ENCODE measurements at places on chromosomes 16 and 17.
A peak's percentile ranks its signal among the peaks of the same experiment; 100 is the strongest.

GRCh38 chr17:31562376-31562840 is 170.9 kb downstream of the RAB11FIP4 start:
- H3K27me3 ChIP-seq: no peaks in the 10 kb centered on the region
- peak overlapping the region; percentile 39 for H3K27ac ChIP-seq
- H3K4me1 ChIP-seq: peaks cover 48% of the 10 kb centered on the region
- no peak for DNase-seq
- no peak overlapping the region for H3K4me3 ChIP-seq

DNA sequence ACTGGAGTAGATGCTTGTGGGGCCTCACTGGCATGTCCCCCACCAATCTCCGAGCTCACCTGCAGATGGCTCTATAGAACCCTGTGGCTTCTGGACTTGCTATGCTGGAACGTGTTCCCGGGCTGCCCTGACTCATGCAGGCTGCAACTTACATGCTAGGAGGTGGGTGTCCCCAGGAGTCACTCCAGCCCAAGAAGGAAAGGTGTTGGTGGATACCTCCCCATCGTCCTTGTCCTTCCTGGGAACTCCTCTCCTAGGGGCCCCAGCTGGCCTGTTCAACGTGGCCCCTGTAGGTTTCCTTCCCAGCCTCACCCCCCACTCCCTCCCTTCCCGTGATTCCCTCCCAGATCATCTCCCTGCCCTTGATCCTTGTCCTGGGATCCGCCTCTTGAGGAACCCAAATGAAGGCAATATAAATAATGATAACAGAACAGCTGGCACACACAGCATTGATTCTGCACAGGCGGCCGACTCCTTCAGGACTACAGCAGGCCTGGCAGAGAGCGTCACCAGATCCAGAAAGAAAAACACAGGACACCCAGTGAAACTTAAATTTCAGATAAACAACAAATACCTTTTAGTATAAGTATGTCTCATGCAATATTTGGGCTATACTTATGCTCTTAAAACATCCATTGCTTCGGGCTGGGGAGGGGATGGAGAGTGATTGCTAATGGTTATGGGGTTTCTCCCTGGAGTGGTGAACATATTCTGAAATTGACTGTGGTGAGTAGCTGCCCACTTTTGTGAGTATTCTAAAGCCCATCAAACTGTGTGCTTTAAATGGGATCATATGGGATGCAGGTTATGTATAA is 221.1 kb upstream of the GSE1 start:
- no peaks in the 10 kb centered on the region for H3K4me1 ChIP-seq
- no peak for DNase-seq
- H3K36me3 ChIP-seq: no peaks in the 10 kb centered on the region

GRCh38 chr17:29956225-29956624 is 14.8 kb downstream of the EFCAB5 start:
- H3K27me3 ChIP-seq: no peaks in the 10 kb centered on the region
- no peak overlapping the region for H3K27ac ChIP-seq
- no peak for DNase-seq
- no peaks in the 10 kb centered on the region for H3K36me3 ChIP-seq
- H3K4me1 ChIP-seq: no peaks in the 10 kb centered on the region

DNA sequence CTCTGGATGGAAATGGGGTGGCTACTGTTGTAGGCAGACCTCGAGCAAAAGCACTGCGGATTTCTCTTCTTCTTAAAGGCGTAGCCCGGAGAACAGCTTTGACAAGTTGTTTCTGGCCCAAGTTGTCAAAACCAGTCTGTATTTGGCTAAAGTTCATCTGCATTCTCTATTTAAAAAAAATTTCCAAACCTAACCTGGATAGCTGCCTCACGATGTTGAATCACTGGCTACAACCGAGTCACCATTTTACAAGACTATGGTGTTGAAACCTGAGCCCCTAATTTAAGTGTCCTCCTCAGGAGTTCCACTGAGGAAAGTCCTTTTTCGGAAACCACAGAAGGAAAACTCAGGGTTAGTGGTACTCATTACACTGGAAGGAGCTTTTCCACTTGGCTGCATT is 1.5 kb downstream of the SLC16A6 start:
- no peaks in the 10 kb centered on the region for H3K27me3 ChIP-seq
- no peak overlapping the region for H3K27ac ChIP-seq
- no peak overlapping the region for H3K4me3 ChIP-seq
- no peak for DNase-seq
- no peaks in the 10 kb centered on the region for H3K36me3 ChIP-seq

DNA sequence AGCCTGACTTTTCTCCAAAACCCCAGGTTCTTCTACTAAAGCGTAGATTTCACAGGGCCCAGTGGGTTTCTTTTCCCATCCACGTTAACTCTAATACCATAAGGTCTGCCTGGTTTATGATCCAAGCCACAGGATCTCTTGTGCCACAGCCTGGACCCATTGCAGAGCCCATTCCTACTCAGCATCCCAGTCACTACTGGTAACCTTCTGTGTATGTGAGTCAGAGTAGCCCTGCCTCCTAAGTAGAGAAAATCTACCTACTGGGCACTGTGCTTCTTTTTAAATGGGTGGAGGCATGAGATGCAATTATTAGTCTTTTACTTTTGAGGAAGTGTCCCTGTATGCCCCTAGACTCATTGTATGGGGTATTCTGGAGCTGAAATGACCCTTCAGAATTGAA is 13.5 kb downstream of the CCL11 start:
- DNase-seq: no peak
- H3K27ac ChIP-seq: no peak overlapping the region
- H3K4me3 ChIP-seq: no peak overlapping the region
- no peaks in the 10 kb centered on the region for H3K27me3 ChIP-seq
- no peaks in the 10 kb centered on the region for H3K36me3 ChIP-seq

DNA sequence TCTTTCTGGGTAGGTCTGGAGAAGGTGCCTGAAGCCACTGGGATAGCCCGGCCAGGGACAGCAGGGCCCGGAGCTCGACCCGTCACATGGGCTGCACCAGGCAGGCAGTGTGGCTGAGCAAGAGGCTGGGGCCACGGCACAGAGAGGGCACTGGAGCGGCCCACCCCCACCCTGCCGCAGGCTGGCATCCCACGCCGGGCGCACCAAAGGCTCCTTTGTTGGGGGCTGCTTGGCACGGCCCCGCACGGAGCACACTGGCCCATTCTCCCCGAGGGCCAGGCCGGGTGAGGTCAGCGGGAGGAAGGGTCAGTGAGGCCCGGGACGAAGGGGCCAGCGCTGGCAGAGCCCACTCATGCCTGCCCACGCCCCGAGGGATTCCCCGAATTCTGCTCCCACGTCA is 36.5 kb upstream of the PVALEF start:
- H3K4me1 ChIP-seq: no peaks in the 10 kb centered on the region
- no peaks in the 10 kb centered on the region for H3K36me3 ChIP-seq
- no peak for DNase-seq
- H3K27me3 ChIP-seq: no peaks in the 10 kb centered on the region

DNA sequence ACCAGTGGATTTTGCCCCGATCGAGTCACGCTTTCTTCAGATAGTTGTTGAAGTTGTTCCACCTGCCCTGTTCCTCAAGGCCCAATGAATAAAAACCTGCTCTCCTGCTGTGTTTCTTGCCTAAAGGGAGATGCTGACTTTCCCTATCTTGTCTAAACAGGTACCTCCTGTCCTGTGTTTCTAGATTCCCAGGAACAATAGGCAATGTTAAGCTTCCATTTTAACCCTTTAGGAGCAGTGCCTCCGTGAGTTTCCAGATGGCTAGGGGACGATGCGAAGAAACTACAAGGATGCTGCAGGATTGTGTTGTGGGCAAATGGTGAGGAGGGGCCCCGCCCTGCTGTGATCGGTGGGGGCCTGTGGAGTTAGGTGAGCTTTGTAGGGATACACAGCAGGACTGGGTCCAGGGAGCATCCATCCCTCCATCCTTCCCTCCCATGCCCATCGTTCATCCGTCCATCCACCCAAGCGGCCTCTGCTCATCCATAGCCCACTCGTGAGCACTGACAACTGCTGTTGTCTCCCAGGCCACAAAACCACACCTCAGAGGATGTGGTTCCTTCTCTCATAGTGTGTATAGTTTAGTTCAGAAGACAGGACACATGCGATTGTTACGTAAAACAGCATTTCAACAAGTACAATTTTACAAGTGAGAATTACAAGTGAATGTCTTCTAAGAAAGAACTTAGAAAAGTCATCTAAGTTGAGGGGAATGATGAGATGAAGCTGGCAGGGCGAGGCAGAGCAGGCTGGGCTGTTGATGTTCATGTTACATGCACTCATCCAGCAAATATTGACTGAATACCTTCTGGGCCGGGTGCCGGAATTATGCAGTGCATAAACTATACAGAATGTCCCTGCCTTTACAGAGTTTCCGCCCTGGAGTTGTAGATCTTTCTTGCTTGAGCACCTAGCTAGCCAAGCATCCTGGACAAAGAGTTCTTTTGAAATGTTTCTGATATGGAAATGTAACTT is 5.2 kb downstream of the ARSG start:
- H3K27me3 ChIP-seq: no peaks in the 10 kb centered on the region
- no peaks in the 10 kb centered on the region for H3K4me1 ChIP-seq
- H3K27ac ChIP-seq: no peak overlapping the region
- DNase-seq: no peak
- no peaks in the 10 kb centered on the region for H3K36me3 ChIP-seq
- no peak overlapping the region for H3K4me3 ChIP-seq

GRCh38 chr17:1683459-1683858 is 1.2 kb downstream of the PRPF8 start:
- H3K4me3 ChIP-seq: peak overlapping the region; percentile 74
- no peak overlapping the region for H3K27ac ChIP-seq
- H3K27me3 ChIP-seq: no peaks in the 10 kb centered on the region
- DNase-seq: no peak
- H3K36me3 ChIP-seq: peaks cover 45% of the 10 kb centered on the region

GRCh38 chr16:57556941-57557541 is 14.6 kb downstream of the ADGRG5 start:
- no peak overlapping the region for H3K4me3 ChIP-seq
- no peak for DNase-seq
- H3K27ac ChIP-seq: no peak overlapping the region
- H3K27me3 ChIP-seq: no peaks in the 10 kb centered on the region
- no peaks in the 10 kb centered on the region for H3K4me1 ChIP-seq

Data from pancreas (tissue), 10 donors.